ENCODE measurements at places on chromosomes 2 and 18.

- DNase-seq = no peak
Measured at GRCh38 chr18:32177530-32177929, 12.3 kb upstream of the MEP1B start.

- DNase-seq = no peak
Measured at GRCh38 chr18:35514283-35514682, 16.5 kb upstream of the INO80C start.

- no peak for DNase-seq
Measured at GRCh38 chr2:79716266-79716665, 203.4 kb downstream of the CTNNA2 start.

GRCh38 chr2:24971286-24971535 lies 544 bp downstream of the DNAJC27 start:
- DNase-seq = no peak

- no peak for DNase-seq
Measured at GRCh38 chr2:153543635-153544071, 65.1 kb upstream of the RPRM start.

DNA sequence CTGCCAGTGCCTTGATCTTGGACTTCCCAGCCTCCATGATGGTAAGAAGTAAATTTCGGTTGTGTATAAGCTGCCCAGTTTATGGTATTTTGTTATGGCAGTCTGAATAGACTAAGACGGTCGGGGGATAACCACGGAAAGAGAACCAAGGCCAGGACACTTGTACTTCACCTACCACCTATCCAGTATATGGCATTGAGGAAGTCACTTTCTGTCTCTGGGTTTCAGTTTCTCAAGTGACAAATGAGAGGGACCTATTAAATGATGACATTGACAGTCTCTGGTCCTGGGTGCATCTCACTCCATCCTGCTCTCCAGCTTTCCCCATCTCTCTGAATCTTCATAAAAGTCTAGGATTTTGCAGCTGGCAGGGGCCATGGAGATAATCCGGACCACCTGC lies 183.8 kb upstream of the MSH6 start:
- no peak for DNase-seq
